ENCODE measurements at places on chromosomes 13 and 19. TPM values are rescaled to one million over a fixed set of nuclear protein-coding genes. Genes with fewer than 3 reads are reported as not detected.
A peak's percentile ranks its signal among the peaks of the same experiment; 100 is the strongest.

GRCh38 chr13:37274569-37275497 lies 169.4 kb upstream of the CSNK1A1L start:
- peak; percentile 26 for DNase-seq

DNA sequence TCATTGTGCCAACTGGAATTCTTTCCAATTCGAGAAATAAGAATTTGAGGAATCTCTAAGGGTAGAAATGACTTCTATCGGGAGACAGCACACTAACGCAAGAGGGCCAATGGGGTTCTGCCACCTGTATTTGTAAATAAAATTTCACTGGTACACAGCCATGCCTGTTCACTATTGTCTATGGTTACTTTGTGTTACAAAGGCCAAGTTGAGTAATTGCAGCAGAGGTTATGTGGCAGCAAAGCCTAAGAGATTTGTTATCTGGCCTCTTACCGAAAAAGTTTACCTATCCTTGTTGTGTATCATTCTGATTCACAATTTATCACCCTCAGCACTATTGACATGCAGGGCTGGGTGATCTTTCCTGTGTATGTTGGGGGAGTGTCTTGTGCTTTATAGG lies 278.0 kb downstream of the KLF5 start:
- peak; percentile 39 for DNase-seq

DNA sequence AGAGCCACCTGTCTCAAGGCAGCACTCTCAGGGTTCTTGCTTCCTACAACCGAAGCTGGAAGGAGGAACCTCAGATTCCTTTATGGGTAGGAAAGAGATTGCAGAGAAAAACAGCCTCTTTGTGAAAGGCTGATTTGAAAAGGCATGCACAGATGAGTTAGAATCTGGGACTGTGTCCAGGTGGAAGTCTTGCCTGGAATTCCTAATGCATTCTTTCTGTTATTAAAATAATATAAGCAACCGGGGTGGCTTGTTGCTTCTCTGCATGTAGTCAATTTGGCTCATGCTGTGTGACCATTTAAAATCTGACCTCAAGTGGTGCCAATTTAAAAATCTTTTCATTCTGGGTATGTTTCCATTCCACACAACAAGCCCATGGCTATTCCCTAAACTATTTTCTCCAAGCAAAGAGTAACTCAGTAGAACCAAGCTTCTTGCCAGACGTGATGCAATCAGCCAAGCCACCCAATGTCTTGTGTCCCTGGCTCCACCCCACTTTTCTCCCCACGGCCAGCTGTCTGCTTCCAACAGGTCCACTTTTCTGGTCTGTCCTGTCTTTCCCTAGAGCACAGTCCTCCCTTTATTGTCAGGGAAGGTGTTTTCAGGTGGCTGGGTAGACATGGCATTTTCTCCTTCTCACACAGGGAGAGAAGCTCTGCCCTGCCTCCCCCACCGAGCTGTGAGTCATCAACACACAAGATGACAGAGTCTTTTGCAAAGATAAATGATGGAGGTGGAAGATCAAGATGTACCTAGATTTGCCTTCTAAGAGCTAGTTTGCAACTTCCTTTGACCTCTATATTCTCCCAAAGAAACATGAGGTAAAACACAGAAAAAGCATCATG lies 394.3 kb downstream of the FOXO1 start:
- peak; percentile 58 for DNase-seq

- DNase-seq, result no peak
Measured at GRCh38 chr13:108210551-108210950, 4.8 kb downstream of the LIG4 start.

- no peak for DNase-seq
Measured at GRCh38 chr19:48554385-48555091, 2.6 kb downstream of the SULT2B1 start.

DNA sequence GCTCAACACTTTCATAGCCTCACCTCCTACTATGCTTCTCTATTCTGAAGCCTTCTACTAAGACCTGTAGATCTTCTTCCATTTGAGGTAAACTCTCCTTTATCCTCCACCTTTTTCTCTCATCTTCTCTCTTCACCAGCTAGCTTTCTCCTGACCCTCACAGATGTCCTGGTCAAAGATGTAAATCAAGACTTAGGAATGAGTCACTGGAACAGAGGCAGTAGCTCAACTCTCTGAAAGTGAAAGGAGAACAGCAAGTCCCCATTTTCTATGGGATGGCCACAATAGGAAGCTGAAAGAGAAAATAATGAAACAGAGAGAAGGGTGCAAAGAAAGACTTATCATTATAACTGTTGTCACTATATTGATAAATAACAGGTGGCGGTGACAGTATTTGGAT lies 86.1 kb upstream of the DOCK9 start:
- no peak for DNase-seq

DNA sequence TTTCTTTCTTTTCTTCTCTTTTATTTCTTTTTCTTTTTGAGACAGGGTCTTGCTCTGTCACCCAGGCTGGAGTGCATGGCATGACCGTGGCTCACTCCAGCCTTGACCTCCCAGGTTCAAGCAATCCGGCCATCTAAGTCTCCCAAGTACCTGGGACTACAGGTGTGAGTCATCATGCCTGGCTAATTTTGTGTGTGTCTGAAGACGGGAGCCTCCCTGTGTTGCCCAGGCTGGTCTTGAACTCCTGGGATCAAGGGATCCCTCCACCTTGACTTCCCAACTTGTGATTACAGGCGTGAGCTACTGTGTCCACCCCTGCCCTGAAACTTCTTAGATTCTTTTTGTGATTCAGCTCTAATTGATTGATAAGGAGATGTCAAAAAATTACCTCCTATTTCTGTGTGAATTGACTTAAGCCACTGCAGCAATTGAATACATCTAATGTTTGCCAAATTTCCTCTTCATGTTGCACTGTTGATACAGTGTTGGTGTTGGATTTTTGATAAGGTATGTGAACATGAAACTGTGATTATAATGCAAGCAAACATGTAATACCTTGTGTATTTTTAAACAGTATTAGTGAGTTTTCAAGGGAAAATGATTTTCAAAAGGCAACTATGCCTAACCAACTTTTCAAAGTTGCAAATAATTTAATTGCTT lies 22.6 kb downstream of the KLF5 start:
- DNase-seq, result peak; percentile 41

DNA sequence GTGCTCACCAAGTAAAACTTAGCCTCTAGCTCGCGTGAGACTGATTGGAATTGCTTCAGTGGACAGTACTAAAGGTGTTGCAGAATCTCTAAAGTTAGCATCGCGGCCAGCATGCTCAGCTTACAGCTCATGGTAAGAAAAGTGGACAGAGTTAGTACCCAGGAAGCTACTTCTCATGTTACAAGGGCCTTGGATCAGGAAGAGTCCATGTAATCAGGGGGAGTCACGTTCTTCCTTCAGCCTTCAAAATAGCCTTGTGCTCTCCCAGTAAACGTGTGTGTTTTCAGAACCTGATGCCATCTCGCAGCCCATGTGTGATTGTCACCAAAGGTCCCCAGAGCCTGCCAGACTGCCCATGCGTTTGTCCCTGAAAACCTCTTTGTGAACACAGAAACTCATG lies 195.8 kb upstream of the RNF113B start:
- DNase-seq, result no peak

GRCh38 chr19:16698914-16699313 lies 20.7 kb upstream of the NWD1 start:
- DNase-seq, result no peak

DNA sequence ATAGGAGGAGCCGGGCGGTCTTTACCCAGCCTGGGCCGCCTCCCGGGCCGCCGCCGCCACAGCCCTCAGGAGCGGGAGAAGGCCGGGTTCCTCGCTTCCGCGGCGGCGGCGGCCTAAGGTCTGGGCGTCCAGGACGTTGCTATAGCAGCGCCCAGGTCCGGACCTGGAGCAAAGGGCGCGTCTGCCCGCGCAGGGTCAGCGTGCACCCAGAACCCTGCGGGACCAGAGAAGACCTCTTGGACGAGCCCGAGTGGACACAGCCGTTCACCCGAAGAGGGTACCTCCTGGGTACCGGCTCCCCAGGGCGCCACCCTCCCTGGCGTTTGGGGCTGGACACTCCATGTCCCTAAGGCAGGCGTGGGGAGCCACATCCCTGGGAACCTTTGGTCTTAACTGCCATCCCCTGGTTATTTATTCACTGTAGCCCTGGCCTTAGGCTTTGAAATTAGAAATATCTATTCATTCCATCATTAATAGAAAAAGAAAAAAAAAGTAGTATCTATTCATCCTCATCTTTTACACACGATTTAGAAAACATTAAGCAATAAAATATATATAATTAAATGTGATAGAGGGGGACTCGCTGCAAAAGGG lies 2.4 kb downstream of the DZIP1 start:
- DNase-seq, result peak; percentile 78

DNA sequence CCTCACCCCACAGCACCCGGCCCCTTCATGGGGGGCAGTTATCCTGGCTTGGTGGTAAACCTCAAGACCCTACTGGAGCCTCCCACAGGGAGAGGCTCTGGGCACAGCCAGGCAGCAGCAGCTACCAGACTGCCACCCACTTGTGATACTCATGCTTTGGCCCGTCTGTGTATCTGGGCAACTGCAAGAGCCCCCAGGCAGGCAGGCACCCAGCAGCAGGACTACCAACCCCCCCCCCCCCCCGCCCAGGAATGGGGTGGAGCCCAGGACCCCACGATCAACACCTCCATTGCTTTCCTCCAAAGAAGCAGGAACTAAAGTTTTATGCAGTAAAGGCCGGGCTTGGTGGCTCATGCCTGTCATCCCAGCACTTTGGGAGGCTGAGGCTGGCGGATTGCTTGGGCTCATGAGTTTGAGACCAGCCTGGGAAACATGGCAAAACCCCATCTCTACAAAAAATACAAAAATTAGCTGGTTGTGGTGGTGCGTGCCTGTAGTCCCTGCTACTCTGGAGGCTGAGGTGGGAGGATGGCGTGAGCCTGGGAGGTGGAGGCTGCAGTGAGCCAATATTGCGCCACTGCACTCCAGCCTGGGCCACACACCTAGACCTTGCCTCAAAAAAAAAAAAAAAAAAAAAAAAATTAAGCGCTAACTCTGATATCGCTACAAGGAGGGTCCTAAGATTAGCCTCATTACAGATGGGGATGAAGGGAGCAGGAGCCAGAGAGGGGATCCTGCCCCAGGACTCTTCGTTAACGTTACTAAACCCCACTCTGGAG lies 1.1 kb upstream of the LYL1 start:
- no peak for DNase-seq

- no peak for DNase-seq
Measured at GRCh38 chr19:49616945-49617344, 23.0 kb downstream of the RRAS start.

DNA sequence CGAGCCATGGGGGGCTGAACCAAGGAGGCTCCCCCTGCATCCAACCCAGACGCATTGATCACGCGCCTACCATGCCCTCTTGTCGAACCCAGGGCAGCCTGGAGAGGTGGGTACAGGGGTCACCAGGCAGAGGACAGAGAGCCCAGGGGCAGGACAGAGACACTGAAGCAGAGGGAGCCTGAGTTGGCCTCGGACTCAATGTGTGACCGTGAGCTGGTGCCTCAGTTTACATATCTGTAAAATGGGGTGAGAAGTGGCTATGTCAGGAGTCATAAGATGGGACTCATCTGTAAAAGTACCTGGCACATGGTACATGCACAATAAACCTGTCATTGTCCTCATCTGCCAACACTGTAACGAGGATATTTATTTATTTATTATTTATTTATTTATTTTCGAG lies 24.1 kb upstream of the NFIC start:
- DNase-seq, result no peak

- no peak for DNase-seq
Measured at GRCh38 chr13:75486146-75487062, 4.4 kb upstream of the TBC1D4 start.

DNA sequence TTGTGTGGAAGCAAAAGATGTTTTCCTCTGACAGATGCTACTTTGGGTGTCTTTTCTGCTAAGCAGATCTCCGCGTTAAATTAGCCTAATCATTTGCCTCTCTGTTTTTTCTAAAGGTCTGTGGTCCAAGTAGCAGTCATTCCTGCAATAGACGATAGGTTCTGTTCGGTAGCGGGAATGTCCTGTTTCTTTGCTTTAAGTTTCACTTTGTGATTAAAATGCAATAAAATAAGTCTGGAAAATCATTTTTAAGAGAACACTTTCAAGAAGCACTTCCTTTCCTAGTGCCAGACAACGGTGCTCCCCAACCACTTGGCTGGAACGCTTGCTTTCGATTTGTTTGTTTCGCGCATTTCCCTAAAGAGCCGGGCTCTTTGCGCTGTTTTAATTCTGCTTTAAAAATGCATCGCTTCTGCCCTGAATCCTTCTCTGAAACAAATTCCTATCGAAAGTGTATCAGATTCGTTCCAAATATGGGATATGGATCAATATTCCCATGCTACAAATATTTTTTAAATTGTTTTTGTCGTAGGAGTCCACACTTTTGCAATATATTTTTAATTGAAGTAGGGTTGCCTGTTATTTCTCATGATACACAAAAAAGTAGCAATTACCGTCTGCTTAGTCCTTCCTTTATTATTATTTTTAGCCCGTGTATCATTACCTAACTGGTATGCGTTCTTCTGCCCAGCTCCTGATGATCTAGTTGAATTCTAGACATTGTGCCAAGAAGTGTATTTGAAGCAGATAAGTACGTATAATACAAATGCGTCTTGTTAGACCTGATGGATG lies 14.2 kb downstream of the ZIC2 start:
- no peak for DNase-seq

DNA sequence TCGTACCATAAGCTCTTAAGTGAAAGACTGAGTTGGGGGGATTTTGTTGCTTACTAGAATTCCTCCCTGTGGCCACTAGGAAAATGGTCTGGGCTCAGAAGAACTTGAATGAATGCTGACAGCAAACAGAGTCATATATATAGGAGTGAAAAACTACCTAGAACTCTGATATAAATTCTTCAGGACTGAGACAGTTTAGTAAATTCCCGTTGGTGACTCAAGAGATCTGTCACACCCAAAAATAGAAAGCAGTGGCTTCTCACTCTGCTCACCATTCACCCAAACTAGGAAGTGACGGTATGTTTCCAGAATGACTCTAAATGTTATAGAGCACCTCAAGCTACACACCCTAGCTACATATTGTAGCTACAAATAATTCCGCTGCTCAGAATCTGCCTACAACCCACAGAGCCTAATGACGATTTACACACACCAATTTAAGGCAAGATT lies 116.2 kb downstream of the TBC1D4 start:
- DNase-seq, result no peak

- DNase-seq, result no peak
Measured at GRCh38 chr13:21240586-21240985, 64.1 kb downstream of the MRPL57 start.

- no peak for DNase-seq
Measured at GRCh38 chr13:71030784-71031183, 836.2 kb downstream of the DACH1 start.

The LILRA2 gene
- total RNA-seq, result not detected

The GFY gene
- not detected for total RNA-seq

The IGFL1 gene
- total RNA-seq, result not detected

The SIGLEC5 gene
- 1.8 TPM for total RNA-seq

The ALDH16A1 gene
- 42.6 TPM for total RNA-seq

The ZNF136 gene
- 25.1 TPM for total RNA-seq

The TSHZ3 gene
- total RNA-seq, result 6.4 TPM
